NCI-H510A (cell line): ENCODE measurements at places on chromosomes 16 and 17.

DNA sequence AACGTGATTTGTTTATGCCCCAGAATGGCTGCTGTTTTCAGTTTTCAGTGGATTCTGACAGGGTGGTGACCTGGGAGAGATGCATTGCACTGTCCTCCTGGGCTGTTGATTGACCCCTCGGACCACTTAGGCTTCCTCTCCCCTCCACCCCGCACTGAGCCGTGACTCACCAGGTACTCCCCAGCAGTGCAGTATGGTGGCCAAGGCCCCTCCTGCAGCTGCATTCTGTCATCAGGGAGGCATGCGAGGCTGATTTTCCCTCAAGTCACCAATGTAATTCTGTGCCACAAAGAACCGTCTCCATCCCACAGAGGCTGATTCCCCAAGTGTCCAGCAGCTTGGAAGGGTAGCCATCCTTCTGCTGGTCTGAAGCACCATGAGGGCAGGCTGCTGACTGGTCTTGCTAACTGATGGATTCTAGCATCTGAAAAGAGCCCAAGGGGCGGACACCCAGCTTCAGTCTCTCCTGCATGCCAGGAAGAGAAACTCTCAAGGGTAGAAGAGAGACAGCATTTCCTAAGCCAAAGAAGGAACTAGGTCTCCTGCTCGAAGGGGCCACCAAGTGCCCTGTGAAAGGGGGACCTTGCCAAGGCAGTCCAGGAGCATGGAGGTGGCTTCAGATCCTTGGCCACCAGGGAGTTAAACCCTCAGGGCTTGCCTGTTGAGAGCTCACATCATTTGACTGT is 148.1 kb downstream of the SOCS1 start:
- no peak for DNase-seq

DNA sequence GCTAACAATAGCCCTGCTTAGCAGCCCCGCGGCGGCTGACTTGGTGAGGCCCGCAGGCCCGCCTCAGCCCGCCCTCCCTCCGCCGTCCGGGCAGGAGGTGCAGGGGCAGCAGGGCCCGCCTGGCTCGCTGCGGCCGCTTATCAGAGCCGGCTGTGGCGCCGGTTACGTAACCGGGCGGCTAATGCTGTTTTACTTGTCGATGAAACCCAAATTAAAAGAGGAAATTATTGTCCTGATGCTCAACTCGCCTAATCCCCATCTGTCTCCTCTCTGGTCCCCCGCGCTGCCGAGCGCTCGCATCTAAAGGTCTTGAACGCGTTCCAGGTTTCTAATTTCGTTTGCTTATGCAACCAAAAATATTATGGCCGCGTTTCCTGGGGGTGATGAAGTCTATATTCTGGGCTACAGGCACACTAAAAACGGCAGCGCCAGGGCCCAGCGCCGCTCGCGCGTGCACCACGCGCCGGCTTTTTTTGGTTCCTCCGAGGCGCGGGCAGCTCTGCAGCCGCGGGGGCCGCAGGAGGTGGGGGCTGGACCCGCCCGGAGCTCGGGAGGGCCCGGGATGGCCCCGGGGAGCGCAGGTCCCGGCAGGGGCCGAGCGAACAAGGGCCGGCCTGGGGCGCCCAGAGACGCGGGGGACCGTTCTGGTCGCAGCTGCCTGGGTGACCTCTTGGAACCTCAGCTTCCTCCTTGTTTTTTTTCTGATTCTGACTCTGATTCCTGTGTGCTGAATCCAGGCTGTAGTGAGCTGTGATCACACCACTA is 65.2 kb upstream of the TOB1 start:
- DNase-seq = peak; percentile 93

- DNase-seq = no peak
These were observed 72.9 kb downstream of the TNRC6C start for GRCh38 chr17:78031435-78031834.

DNA sequence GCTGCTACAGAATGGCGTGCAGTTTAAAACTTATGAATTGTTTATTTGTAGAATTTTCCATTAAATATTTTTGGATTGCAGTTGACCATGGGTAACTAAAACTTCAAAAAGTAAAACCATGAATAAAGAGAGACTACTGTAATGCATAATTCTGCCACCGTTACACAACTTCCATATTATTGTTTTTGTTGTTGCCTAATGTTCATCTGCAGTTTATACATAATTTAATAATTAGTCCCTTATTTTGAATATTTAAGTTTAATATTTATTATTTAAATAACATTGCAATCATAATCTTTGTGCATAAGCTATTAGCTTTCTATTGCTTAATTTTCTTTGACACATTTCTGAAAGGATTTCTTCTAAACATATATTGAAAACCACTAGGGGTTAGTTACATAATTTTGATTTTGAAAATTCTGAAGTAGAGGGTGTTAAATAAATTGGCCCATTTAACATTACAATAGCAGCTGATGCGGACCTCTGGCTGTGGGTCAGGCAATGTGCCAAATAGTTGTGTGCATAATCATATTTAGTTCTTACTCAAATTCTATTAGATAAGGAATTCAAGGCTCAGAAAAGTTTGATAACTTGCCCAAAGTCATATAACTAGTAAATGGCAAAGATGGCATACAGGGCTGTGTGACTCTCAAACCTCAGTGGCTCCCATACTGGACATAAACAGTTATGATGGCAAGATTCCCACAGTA is 31.1 kb downstream of the PPM1E start:
- DNase-seq = no peak

- DNase-seq = no peak
These were observed 10.2 kb downstream of the PRR29 start for GRCh38 chr17:64008346-64008745.

- DNase-seq = no peak
These were observed 172.9 kb downstream of the FTO start for GRCh38 chr16:53876811-53877210.

DNA sequence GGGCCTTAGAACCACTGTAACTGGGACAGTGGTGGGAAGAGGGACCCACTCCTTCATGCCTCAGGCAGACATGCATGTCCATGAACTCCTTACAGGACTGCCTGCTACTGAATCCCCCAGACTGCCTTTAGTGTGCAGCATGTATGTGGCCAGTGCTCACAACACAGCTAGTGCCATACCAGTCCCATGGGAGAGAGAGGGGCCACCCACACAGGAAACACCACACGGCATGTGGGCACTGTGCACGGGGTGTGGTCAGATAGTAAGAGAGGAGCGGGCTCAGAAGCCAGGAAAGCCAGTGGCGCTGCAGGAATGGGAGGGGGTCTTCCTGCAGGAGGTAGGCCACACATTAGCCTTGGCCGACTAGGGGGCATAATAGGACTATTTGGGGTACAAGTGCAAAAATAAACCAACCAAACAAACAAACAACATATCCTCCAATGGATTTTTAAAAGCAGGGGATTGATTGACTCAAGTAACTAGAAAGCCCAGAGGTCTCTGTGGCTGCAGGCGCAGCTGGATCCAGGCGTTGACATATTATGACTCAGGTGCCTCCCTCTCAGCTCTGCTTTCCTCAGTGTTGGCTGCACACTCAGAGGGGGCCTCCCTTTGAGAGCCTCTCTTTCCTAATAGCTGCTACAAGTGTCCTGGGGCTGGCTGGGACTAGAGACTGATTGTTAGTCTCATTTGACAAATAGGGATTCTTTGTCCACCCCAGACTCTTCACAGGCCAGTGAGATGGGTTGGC is 104.4 kb downstream of the AMFR start:
- DNase-seq = no peak

- no peak for DNase-seq
These were observed 962.8 kb downstream of the CDH11 start for GRCh38 chr16:64158941-64159588.

GRCh38 chr16:73553941-73554660 is 506.2 kb upstream of the ZFHX3 start:
- no peak for DNase-seq

DNA sequence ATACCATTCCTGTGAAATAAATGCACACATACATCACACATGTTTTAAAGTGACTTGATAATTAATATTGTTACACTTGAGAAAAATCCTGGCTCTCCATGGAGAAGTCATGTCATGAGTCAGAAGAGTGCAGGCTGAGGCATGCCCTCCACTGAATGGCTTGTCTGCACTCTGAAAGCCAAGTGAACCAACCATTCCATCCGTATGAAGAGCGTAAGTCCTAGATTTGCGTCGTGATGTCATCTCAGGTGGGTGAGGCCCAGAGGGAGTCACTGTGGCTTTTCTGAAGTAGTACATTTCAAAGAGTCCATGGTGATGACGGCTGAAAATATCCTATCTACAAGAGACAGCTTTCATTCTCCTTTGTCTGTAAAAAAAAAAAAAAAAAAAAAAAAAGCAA is 83.5 kb upstream of the IRX5 start:
- DNase-seq = peak; percentile 4

DNA sequence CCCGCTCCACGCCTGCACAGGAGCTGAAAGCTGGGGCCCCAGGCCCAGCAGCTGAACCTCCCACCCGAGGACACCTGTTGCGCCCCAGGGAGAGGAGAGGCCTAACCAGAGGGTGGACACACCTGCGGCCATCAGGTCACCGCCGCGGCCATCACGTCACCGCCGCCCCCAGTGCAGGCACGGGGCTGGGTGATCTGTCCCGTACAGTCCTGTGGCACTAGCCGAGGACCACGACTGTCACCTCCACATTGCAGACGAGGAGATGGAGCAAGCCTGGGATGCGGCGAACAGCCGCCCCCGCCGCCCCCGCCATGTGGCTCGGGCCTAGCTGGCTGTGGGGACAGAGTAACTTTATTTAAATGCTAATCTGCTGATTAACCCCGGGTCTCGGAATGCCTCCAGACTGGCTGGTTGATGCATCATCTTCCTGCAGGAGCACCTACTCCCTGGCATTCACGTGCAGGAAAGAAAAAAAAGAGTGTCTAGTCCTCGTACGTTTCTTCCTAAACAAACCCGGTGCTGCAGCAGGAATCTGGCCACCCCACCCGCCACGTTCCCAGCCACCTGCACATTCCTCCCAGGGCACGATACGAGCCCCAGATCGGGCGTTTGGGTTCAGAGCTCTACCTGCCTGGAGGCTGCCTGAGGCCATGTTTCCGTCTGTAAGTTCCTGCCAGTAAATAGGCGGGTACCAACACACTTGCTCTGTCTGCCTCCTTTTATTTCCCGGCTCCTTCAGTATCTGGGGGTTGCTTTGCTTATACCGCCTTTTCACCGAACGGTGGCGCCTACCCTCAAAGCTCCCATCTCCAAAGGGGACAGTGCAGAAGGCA is 29.9 kb downstream of the PIEZO1 start:
- no peak for DNase-seq

DNA sequence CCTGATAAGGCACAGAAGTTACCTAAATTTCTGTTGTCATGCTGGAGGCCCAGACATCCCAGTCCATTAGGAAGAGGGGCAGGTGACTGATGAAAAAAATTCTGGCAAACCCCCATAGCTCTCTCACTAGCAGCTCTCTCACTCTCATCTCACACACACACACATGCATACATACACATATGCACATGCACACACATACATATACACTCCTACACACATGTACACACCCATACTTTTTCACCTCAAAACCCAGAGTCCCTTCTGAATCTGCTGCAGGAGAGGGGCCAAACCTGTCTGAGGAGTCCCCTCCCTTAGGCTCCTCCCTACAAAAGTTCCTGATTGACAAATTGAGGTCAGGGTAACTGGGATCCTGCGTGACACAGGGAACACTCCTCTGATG is 22.6 kb upstream of the SDR42E2 start:
- DNase-seq = no peak

GRCh38 chr17:49997773-49998703 is 3.0 kb upstream of the DLX3 start:
- peak; percentile 83 for DNase-seq

DNA sequence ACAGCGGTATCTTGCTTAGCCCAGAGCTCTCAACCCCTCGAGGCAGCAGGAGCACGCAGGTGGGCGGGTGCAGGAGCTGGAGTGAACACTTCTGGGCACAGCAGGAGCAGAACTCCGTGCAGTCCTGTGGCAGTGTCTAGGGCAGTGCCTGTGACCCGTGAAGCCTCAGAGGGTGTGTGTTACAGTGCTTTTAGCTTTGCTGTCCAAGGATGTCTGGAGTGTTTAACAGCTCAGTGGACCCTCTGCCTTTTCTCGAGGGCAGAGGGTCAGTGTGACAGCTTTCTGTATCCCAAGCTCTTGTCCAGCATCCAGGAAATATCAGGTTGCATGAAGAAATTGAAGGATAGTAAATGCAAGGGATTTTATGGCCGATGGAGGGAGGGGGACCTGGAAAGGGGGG is 16.4 kb upstream of the SSTR5 start:
- no peak for DNase-seq

GRCh38 chr16:13866073-13866472 is 53.9 kb upstream of the ERCC4 start:
- DNase-seq = peak; percentile 37

GRCh38 chr16:23663918-23664317 is 14.8 kb upstream of the PLK1 start:
- no peak for DNase-seq

- DNase-seq = no peak
These were observed 417.2 kb downstream of the HS3ST4 start for GRCh38 chr16:26108836-26109505.

DNA sequence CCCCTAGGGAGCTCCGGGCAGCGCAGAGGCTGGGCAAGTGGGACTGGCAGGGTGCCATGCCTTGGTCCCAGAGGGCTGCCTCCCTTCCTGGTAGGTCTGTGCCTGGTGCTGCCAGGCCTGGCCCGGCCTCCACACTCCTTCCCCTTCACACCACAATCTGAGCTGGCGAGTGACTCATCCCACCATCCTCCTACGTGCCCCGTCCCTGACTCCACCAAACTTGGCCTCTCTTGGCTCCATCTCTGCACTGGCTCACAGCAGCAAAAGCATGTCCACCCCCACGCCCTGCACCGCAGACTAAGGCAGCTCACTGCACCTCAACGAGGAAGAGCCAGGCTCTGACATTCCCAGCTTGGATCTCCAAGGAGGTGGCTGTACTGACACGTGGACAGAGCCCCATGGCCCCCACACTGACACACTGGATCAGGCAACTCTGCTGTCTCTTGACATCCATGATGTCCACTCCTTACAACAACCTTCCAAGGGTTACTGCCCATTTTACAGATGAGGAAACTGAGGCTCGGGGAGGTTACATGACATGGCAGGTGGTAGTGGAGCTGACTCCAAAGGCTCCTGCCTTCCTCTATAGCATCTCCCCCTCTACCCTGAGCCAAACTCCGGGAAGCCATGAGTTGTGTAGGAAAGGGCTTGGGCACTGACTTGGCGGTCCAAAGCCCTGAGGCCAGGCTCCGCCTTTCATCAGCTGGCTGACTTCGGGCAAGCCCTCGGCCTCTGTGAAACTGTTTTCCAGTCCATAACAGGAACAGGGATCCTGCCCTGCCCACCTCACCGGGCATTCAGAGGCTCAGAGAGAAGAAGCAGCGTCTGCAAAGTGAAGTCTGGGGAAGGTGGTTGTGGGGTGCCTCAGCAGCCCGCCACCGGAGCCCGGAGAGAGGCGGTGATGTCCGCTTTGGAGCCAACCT is 20.1 kb upstream of the KRT19 start:
- no peak for DNase-seq

GRCh38 chr17:44959821-44960531 is 8.1 kb downstream of the C1QL1 start:
- no peak for DNase-seq

DNA sequence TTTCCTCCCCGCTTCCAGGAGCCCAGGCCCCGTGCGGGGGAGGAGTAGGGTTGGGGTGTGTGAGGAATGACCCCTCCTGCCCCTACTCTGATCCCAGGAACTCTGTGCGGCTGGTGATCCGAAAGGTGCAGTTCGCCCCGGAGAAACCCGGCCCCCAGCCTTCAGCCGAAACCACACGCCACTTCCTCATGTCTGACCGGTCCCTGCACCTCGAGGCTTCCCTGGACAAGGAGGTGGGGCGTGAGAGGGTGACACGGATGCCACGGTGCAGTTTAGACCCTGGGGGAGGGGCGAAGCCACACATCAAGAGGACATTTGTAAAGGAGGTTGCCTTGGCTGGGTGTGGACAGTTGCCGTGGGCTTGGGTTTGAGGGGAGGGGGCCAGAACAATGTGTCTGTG is 7.4 kb downstream of the ARRB2 start:
- DNase-seq = no peak
